ENCODE measurements at places on chromosomes 7 and 10.

DNA sequence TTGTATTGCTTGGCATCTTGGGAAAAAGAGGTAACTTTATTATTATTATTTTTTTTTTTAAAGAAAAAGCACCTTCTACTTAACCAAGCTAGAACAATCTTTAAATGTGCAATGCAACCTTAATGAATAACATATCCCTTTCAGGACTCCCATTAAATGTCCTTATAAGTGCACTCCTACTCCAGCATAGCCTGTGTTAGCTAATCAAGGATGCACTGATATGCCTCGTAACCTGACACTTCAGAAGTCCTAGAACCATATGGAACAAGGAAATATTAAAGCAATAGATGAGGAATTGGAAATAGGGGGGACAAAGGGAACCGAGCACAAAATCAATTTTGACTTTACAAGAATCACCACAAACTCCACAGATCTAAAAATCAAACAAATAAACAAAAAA is 522.4 kb downstream of the PARD3 start:
- DNase-seq, result no peak

GRCh38 chr7:121451367-121452094 is 55.4 kb upstream of the FAM3C start:
- no peak for DNase-seq

- no peak for DNase-seq
Measured at GRCh38 chr10:9076066-9076465, 1021.6 kb downstream of the GATA3 start.

GRCh38 chr10:42648512-42648911 is 10.1 kb upstream of the ZNF33B start:
- no peak for DNase-seq

- no peak for DNase-seq
Measured at GRCh38 chr7:126486806-126487205, 765.9 kb downstream of the GRM8 start.

GRCh38 chr7:67525588-67525987 is 529.0 kb downstream of the TYW1 start:
- peak; percentile 58 for DNase-seq

- DNase-seq, result no peak
Measured at GRCh38 chr10:77501846-77502261, 135.8 kb downstream of the KCNMA1 start.

GRCh38 chr10:20004087-20004523 is 187.9 kb downstream of the PLXDC2 start:
- DNase-seq, result no peak

GRCh38 chr7:23864973-23865372 is 155.0 kb downstream of the STK31 start:
- DNase-seq, result no peak

GRCh38 chr7:107463139-107464078 is 6.4 kb upstream of the GPR22 start:
- peak; percentile 38 for DNase-seq

- no peak for DNase-seq
Measured at GRCh38 chr10:96719850-96720421, 378 bp downstream of the PIK3AP1 start.

DNA sequence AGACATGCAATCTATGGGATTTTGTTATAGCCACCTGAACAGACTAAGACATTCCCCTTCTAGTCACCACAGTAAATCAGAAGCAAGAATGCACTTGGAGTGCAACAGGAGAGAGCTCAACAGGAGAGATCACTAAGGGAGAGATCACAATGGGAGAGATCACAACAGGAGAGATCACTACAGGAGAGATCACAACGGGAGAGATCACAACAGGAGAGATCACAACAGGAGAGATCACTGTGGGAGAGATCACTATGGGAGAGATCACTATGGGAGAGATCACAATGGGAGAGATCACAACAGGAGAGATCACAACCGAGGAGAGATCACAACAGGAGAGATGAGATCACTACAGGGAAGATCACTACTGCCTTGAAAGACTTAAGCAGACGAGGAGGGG is 238.5 kb upstream of the PITRM1 start:
- no peak for DNase-seq

GRCh38 chr10:14648005-14648765 is 126.5 kb downstream of the FAM107B start:
- peak; percentile 77 for DNase-seq

DNA sequence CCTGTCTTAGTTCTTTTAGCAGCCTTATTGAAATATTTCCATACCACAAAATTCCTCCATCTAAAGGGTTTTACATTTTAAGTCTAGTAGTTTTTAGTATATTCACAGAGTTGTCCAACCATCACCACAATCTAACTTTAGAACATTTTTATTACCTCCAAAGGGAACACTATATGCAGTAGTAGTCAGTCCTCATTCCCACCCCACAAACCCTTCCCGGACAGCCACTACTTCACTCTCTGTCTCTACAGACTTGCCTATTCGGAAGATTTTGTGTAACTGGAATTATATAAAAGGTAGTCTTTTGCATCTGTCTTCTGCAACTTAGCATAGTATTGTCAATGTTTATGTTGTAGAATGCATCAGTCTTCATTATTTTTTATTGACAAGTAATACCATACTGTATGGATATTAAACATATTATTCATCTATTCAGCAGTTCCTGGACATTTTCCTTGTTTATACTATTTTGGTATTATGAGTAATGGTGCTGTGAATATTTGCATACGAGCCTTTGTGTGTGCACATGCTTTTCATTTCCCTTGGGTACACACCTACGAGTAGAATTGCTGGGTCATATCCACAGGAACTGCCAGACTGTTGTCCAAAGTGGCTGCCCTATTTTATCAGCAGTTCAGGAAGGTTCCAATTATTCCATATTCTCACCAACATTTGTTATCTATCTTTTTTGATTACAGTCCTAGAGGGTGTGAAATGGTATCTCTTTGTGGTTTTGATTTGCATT is 60.9 kb upstream of the LANCL2 start:
- no peak for DNase-seq
